Breast epithelium (tissue), 4 donors: ENCODE measurements at places on chromosomes 2 and 18. TPM values are rescaled to one million over a fixed set of nuclear protein-coding genes. Genes with fewer than 3 reads are reported as not detected.

GRCh38 chr2:121386707-121387106 is 101.7 kb upstream of the TFCP2L1 start:
- no peak for DNase-seq
- H3K27me3 ChIP-seq: no peaks in the 10 kb centered on the region
- H3K27ac ChIP-seq: no peak overlapping the region
- H3K4me3 ChIP-seq: no peak overlapping the region

GRCh38 chr18:57951117-57951796 is 92.8 kb upstream of the NEDD4L start:
- no peaks in the 10 kb centered on the region for H3K27me3 ChIP-seq
- peak overlapping the region; percentile 70 for H3K27ac ChIP-seq
- no peak for DNase-seq
- H3K36me3 ChIP-seq: no peaks in the 10 kb centered on the region

GRCh38 chr18:49476664-49477411 is 10.2 kb downstream of the C18orf32 start:
- peak overlapping the region; percentile 36 for H3K27ac ChIP-seq
- H3K36me3 ChIP-seq: peaks cover 4% of the 10 kb centered on the region
- DNase-seq: no peak
- H3K27me3 ChIP-seq: no peaks in the 10 kb centered on the region
- H3K4me3 ChIP-seq: no peak overlapping the region

GRCh38 chr2:181178823-181179412 is 198.5 kb downstream of the UBE2E3 start:
- DNase-seq: no peak
- H3K4me1 ChIP-seq: no peaks in the 10 kb centered on the region
- H3K36me3 ChIP-seq: no peaks in the 10 kb centered on the region
- no peak overlapping the region for H3K4me3 ChIP-seq
- H3K27ac ChIP-seq: no peak overlapping the region

DNA sequence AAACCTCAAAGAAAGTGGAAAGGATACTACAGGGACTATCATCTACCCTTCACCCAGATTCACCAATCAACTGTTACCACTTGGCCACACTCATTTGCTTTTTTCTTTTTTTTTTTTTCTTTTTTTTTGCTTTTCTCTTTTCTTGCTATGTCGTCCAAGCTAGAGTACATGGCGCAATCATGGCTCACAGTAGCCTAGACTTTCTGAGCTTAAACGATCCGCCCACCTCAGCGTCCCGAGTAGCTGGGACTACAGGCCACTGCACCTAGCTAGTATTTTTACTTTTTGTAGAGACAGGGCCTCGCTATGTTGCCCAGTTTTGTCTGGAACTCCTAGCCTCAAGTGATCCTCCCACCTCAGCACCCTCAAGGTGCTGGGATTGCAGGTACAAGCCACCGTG is 24.0 kb downstream of the BIN1 start:
- peak overlapping the region; percentile 93 for H3K27ac ChIP-seq
- peaks cover 16% of the 10 kb centered on the region for H3K4me1 ChIP-seq
- no peak for DNase-seq
- no peak overlapping the region for H3K4me3 ChIP-seq

GRCh38 chr2:174682578-174683391 is 81.5 kb downstream of the CHRNA1 start:
- H3K36me3 ChIP-seq: no peaks in the 10 kb centered on the region
- no peaks in the 10 kb centered on the region for H3K27me3 ChIP-seq
- peak overlapping the region; percentile 97 for H3K4me3 ChIP-seq
- DNase-seq: no peak

- H3K4me3 ChIP-seq: no peak overlapping the region
- no peak overlapping the region for H3K27ac ChIP-seq
- no peak for DNase-seq
- H3K27me3 ChIP-seq: no peaks in the 10 kb centered on the region
- no peaks in the 10 kb centered on the region for H3K4me1 ChIP-seq
These were observed 513.5 kb downstream of the CMPK2 start for GRCh38 chr2:6352247-6352646.

DNA sequence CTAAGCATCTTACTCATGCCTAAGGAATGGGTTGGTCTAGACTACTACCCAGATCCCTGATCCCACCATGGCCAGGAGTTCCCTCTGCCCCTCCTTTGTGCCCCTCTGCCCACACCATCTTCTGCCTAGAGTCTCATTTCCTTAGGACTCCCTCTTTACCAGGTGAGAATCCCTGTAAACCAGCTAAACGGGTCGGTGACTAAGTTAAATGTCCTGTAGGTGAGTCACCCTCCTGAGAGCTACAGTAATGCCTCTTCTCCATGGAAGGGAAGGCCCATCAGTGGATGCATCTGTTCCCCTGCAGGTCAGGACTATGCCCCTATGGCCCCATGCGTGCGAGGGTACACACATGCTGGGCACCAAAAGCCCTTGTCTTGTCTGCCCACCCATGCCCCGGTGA is 25.4 kb downstream of the PTGR3 start:
- no peak overlapping the region for H3K27ac ChIP-seq
- H3K4me1 ChIP-seq: no peaks in the 10 kb centered on the region
- H3K27me3 ChIP-seq: no peaks in the 10 kb centered on the region
- DNase-seq: no peak

GRCh38 chr2:88669482-88670214 is 21.8 kb upstream of the RPIA start:
- no peaks in the 10 kb centered on the region for H3K4me1 ChIP-seq
- no peak overlapping the region for H3K27ac ChIP-seq
- DNase-seq: no peak
- no peak overlapping the region for H3K4me3 ChIP-seq

DNA sequence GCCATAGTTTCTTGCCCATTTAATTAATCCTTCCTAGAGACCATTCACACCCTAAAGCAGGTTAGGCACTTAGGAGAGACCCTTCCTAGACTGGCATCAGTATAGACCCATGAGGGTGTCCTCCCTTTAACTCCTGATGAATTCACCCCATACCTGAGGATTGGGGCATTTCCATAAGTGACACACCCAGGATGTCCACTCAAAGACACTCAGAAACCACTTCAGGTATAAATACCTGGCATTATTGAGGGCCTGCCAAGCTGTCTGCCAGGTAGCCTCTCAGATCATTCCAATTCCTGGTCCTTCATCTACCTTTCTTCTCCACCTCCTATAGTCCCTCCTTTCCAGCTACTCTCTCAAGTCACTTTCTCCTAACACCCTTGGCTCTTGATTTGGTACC is 57.5 kb upstream of the SLC14A2 start:
- no peak overlapping the region for H3K27ac ChIP-seq
- no peak for DNase-seq
- H3K4me1 ChIP-seq: no peaks in the 10 kb centered on the region
- H3K36me3 ChIP-seq: no peaks in the 10 kb centered on the region

The ZSWIM2 gene
- 0.32 TPM for total RNA-seq

The ANKRD30B gene
- total RNA-seq: 11.0 TPM

The WNT6 gene
- total RNA-seq: 0.48 TPM

The SP100 gene
- 152 TPM for total RNA-seq
